ENCODE measurements at places on chromosomes 12 and 14. TPM values are rescaled to one million over a fixed set of nuclear protein-coding genes. Genes with fewer than 3 reads are reported as not detected.

Gene TPH2
- not detected for total RNA-seq

- DNase-seq: no peak
Observed at GRCh38 chr12:93139028-93139665, 210.1 kb upstream of the EEA1 start.

GRCh38 chr14:51576117-51576430 is 75.6 kb upstream of the FRMD6 start:
- DNase-seq: no peak

GRCh38 chr12:48716168-48716492 is 377 bp downstream of the CCNT1 start:
- DNase-seq: no peak

Gene ERBB3
- 5.2 TPM for total RNA-seq

GRCh38 chr12:1474041-1474573 is 120.3 kb downstream of the FBXL14 start:
- no peak for DNase-seq

Gene P2RX2
- total RNA-seq: not detected

DNA sequence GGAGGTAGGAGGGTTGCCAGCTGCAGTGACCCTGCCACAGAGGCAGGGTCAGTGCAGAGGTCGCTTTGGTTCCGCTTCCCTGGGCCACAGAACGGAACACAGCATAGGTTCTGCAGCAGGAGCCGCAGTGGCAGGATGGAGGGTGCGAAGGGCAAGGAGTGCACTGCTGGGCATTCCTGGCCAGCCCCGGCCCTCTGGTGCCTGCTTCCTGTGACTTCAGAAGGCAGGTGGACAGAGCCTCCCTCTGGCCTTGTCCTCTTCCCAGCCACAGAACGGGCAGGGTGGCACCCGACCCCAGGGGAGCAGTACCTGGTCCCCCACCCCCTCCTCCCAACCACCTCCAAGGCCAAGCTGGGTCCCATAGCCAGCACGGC is 37.7 kb downstream of the SLC8B1 start:
- no peak for DNase-seq

Data from left cardiac atrium (tissue), 4 donors.